ENCODE measurements at places on chromosomes 1 and 21. TPM values are rescaled to one million over a fixed set of nuclear protein-coding genes. Genes with fewer than 3 reads are reported as not detected.

- H3K27me3 ChIP-seq = no peaks in the 10 kb centered on the region
- H3K4me1 ChIP-seq = no peaks in the 10 kb centered on the region
- H3K27ac ChIP-seq = no peak overlapping the region
- no peaks in the 10 kb centered on the region for H3K36me3 ChIP-seq
- DNase-seq = no peak
These were observed 1500.2 kb upstream of the PRMT6 start for GRCh38 chr1:105556266-105556665.

DNA sequence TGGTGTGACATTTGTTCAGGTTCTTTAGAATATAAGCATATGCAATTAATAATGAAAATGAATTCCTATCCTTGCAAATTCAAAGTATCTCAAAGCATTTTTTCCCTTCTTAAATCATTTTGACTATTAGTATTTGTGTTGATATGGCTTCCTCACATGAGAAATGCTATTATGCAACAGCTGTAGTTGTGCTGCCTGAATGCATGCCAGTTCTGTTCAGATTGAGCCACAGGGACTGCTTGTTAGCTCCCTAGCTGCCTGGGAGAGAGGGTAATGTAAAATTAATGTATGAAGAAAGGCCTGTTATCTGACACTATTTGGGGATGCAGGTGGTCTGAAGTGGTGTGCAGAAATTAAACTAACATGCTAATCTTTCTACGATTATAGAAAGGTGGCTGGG lies 45.5 kb downstream of the CACHD1 start:
- H3K4me3 ChIP-seq = no peak overlapping the region
- H3K36me3 ChIP-seq = no peaks in the 10 kb centered on the region
- no peak overlapping the region for H3K27ac ChIP-seq
- no peaks in the 10 kb centered on the region for H3K27me3 ChIP-seq

DNA sequence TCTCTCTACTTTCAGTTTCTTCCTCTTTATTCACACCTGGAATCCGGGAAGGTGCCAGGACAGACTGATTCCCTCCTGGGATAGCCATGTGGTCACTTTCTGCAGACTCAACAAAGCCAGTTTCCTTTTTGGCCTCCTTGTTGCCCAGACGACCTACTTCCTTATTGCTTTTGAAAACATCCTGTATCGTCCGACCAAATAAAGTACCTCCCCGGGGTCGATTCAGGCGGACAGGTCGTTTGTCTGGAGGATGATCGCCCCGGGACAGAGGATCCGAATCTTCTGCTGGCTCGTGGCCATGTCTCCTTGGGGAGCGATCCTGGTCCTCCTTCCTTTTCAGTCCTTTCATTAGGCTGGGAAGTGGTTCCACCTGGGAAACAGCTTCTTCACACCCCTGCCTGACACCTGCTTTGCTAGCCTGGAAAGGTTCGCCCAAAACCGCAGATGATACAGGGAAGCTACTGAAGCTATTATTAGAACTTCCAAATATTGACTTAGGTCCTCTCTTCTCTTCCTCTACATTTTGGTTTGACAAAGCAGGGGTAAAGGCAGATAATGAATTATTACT lies 1.2 kb downstream of the MCM3AP start:
- H3K27me3 ChIP-seq = no peaks in the 10 kb centered on the region
- no peak for DNase-seq
- peak overlapping the region; percentile 80 for H3K27ac ChIP-seq
- H3K36me3 ChIP-seq = peaks cover 45% of the 10 kb centered on the region
- peak overlapping the region; percentile 88 for H3K4me3 ChIP-seq
- peaks cover 45% of the 10 kb centered on the region for H3K4me1 ChIP-seq

SELE gene
- not detected for total RNA-seq

FBLIM1 gene
- 0.09 TPM for total RNA-seq

DNA sequence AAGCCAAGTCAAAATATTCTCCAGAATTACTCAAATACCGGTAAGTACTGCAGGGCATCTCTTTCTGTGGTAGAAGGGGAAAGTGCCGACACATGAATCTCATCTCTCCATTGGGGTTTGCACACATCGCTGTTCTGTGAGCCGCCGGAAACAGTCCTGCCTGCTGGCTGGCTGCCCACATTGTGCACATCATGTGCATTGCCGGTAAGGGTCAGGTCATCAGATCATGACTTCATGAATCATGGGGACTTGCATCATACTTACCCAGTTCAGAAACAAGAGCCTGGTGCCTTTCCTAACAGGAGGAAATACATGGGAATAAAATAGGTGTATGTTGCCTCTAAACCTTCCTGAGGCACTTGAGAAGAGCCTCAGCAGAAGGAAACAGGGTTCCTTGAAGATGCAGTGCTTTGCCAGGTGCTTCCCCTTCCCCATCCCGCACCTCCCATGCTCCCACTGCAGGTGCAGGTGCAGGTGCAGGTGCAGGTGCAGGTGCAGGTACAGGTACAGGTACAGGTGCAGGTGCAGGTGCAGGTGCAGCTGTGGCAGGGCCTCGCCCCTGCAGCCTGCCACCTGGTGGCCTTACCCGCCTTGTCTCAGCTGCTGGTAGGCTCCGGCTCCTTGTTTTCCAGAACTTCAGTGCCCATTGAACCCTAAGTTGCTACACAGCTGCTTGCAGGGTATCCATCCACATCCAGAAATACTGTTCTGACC lies 26.5 kb downstream of the GPR137B start:
- peaks cover 5% of the 10 kb centered on the region for H3K4me1 ChIP-seq
- H3K36me3 ChIP-seq = peaks cover 1% of the 10 kb centered on the region
- H3K27me3 ChIP-seq = no peaks in the 10 kb centered on the region
- no peak overlapping the region for H3K4me3 ChIP-seq

PGBD5 gene
- not detected for total RNA-seq

DENND2D gene
- 174 TPM for total RNA-seq

DNA sequence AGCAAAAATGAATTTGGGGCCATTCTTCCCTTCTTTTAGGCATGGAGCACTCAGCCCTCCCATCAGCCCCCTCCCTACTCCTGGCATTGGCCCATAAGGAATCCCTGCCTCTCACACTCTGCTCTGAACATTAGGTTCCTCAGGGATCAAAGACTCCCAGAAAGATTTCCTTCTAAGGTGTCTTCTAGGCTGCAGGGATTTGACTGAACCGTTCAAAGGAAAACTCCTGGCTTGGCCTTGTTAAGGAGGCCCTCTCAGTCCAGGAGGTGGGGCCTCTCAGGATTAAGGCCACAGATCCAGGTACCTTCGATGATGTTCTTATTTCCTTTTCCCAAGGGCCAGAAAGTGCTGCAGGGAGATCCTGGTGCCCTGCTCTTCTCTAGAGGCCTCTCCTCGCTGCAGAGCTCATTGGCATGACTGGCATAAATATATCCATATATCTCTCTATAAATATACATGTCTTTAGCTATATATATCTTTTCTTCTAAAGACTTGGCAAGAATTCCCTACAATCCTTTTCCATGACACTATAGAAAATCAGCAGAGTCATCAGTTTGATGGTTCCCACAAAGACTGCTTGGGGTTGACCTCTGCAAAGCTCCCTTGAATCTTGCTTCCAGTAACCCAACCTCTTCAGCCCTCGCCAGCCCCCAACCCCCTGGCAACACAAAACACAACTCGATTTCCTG lies 59.1 kb downstream of the PLXNA2 start:
- peaks cover 9% of the 10 kb centered on the region for H3K4me1 ChIP-seq
- peaks cover 7% of the 10 kb centered on the region for H3K27me3 ChIP-seq
- no peak overlapping the region for H3K27ac ChIP-seq
- no peaks in the 10 kb centered on the region for H3K36me3 ChIP-seq
- H3K4me3 ChIP-seq = no peak overlapping the region

KRTAP21-2 gene
- total RNA-seq = not detected

LCE3E gene
- not detected for total RNA-seq

DNA sequence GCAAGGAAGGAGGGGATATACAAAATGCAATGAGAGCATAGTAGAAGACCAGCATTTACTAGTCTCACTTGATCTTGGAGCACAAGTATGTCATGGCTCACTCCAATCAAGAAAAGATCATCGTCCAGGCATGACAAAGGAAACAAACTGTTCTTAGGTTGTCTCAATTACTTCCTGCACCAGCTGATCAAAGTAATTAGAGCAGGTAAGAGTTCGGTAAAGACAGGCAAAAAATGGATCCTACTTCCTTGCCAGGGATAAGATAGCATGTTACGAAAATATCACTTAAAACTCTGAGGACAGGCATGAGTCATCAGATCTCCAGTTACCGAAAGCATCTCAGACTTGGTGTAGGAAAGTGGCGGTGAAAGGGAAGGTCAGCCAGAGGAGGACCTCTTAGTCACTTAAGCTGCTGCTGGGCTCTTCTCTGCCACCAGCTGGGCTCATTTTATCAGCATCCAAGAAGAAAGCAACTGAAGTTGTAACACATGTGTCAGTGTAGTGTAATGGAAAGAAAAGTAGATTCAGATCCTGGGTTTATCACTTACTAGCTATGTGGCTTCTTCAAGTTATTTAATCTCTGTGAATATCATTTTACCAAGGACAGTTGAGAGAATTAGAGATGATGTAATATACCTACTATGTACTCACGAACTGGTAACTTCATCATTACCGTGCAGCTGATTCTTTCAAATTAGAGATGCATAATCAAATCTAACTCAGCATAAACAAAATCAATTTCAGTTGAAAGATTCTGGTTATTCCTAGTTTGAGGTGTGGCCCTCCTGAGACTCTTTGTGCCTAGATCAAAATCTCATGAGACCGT lies 46.8 kb downstream of the XCL1 start:
- H3K36me3 ChIP-seq = no peaks in the 10 kb centered on the region
- no peak overlapping the region for H3K27ac ChIP-seq
- peaks cover 6% of the 10 kb centered on the region for H3K27me3 ChIP-seq
- no peak overlapping the region for H3K4me3 ChIP-seq

- H3K36me3 ChIP-seq = no peaks in the 10 kb centered on the region
- no peak overlapping the region for H3K27ac ChIP-seq
- peaks cover 14% of the 10 kb centered on the region for H3K4me1 ChIP-seq
- no peak overlapping the region for H3K4me3 ChIP-seq
These were observed 22.8 kb downstream of the ATP5PO start for GRCh38 chr21:33892853-33893252.

LINGO4 gene
- 0.09 TPM for total RNA-seq

SLAMF9 gene
- total RNA-seq = not detected

NR1I3 gene
- total RNA-seq = not detected

- no peak overlapping the region for H3K4me3 ChIP-seq
- H3K27ac ChIP-seq = no peak overlapping the region
- DNase-seq = no peak
- peaks cover 11% of the 10 kb centered on the region for H3K4me1 ChIP-seq
- H3K27me3 ChIP-seq = peaks cover 28% of the 10 kb centered on the region
These were observed 54.2 kb upstream of the ATF3 start for GRCh38 chr1:212554401-212554800.

DNA sequence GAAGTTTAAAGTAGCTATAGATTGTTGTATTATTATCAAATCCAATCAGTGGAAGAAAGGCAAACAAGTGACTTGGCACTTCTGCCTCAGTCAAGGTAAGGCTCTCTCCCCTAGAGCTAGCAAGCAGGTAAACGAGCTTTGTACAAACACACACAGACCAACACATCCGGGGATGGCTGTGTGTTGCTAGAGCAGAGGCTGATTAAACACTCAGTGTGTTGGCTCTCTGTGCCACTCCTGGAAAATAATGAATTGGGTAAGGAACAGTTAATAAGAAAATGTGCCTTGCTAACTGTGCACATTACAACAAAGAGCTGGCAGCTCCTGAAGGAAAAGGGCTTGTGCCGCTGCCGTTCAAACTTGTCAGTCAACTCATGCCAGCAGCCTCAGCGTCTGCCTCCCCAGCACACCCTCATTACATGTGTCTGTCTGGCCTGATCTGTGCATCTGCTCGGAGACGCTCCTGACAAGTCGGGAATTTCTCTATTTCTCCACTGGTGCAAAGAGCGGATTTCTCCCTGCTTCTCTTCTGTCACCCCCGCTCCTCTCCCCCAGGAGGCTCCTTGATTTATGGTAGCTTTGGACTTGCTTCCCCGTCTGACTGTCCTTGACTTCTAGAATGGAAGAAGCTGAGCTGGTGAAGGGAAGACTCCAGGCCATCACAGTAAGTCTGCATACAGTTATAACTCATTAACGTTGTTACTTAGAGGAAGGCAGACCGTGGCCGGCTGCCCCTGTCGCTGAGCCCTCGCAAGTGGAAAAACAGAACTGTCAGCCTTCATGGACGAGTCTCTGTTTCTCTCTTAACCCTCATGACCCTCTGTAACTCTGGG lies at the start of gene PALMD:
PALMD (plus strand) TSS at position 415 of the 833 bp plus-strand sequence; CDS start at position 620, 205 bp downstream.
- no peaks in the 10 kb centered on the region for H3K36me3 ChIP-seq
- no peaks in the 10 kb centered on the region for H3K4me1 ChIP-seq
- no peak for DNase-seq
- peaks cover 15% of the 10 kb centered on the region for H3K27me3 ChIP-seq
- H3K4me3 ChIP-seq = no peak within 1 kb of the TSS

GRCh38 chr1:17075470-17076255 lies 21.8 kb upstream of the SDHB start:
- H3K27me3 ChIP-seq = no peaks in the 10 kb centered on the region
- H3K36me3 ChIP-seq = no peaks in the 10 kb centered on the region
- no peak overlapping the region for H3K4me3 ChIP-seq
- no peaks in the 10 kb centered on the region for H3K4me1 ChIP-seq
- DNase-seq = peak; percentile 48

DNA sequence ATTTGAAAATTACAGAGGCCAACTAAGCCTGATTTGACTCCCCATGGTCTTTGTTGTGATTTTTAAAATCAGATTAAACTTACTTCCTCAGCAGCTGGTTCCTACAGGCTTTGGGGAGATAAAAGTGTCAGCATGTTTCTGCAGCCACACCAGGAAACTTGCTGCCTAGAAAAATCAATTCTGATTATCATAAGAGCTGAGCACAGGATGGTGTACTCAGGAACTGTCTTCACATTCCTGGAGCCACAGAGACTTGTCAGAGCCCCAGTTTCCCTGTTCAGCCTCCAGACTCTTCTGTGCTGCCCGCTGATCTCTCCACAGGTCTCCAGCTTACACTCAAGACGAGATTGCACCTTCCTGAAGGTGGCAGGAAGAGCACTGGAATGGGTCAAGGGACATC lies 23.9 kb downstream of the RAB3B start:
- no peaks in the 10 kb centered on the region for H3K36me3 ChIP-seq
- no peak overlapping the region for H3K4me3 ChIP-seq
- H3K27me3 ChIP-seq = peaks cover 4% of the 10 kb centered on the region
- H3K4me1 ChIP-seq = no peaks in the 10 kb centered on the region

PCNX2 gene
- total RNA-seq = 18.1 TPM

GRCh38 chr1:43073490-43074230 lies 98.4 kb downstream of the EBNA1BP2 start:
- no peaks in the 10 kb centered on the region for H3K27me3 ChIP-seq
- peak; percentile 83 for DNase-seq
- no peak overlapping the region for H3K4me3 ChIP-seq
- H3K36me3 ChIP-seq = no peaks in the 10 kb centered on the region
- peaks cover 4% of the 10 kb centered on the region for H3K4me1 ChIP-seq

DNA sequence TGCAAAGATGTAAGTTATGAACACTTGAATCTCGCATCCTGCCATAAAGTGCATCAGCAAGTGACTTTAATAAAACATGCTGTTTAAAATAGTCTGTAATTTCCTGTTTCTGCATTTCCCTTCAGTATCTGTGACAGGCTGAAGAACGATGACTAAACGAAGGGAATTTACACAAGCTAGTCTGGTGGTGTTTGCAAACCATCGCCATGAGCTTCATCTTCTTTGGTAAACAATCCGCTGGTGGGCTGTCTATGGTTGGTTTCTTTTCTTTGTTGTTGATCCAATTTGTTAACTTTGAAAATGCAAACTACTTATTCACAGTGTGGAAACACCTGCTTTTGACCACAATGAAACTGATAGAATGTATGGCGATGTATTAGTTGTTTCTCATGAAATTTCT lies 13.9 kb downstream of the SERTAD4 start:
- H3K4me3 ChIP-seq = no peak overlapping the region
- peak; percentile 16 for DNase-seq
- peaks cover 54% of the 10 kb centered on the region for H3K27me3 ChIP-seq
- peaks cover 20% of the 10 kb centered on the region for H3K4me1 ChIP-seq

Measured in activated CD4-positive, alpha-beta T cell treated with anti-CD3 and anti-CD28 coated beads for 36 hours (primary cell).